CD4-positive, alpha-beta T cell treated with Interleukin-4 for 1 hour (primary cell): ENCODE measurements at places on chromosomes 3 and 15.
A peak's percentile ranks its signal among the peaks of the same experiment; 100 is the strongest.

- no peak for DNase-seq
Observed at GRCh38 chr15:68852461-68852860, 31.8 kb upstream of the ANP32A start.

GRCh38 chr3:170414202-170414663 is 4.4 kb upstream of the CLDN11 start:
- peak; percentile 51 for DNase-seq

DNA sequence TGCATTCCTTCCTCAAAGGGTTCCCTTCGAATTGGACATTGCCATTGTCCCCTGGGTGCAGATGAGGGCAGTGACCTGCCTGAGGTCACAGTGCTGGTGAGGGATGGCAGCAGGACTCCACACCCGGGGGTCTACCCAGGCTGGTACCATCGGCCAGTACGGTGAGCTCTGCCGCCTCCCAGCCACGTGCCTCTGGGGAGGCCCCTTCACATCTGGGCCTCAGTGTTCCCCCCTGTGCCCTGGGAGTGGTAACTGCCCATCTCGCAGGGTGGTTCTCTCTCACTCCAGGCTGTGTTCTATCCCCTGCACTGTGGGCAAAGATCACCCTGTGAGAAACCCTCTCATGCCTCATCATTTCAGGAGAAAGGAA is 99.4 kb upstream of the IQSEC1 start:
- DNase-seq: no peak

DNA sequence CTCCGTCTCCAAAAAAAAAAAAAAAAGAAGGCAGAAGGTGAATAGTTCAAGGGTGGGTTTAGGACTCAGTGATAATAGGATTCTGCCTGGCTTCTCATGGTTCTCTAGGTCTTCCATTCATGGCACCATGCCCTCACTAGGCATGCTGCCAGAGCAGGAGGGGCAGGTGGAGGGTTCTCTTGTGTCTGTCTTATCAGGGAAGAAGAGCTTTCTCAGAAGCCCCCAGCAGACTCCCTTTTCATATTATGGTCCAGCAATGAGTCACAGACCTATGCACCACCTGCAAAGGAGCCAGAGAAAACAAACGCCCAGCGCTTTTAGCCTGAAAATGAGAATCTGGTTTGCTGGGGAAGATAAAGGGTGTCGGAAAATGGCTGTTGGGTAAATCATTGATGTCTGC is 3.0 kb downstream of the CCR2 start:
- DNase-seq: no peak

DNA sequence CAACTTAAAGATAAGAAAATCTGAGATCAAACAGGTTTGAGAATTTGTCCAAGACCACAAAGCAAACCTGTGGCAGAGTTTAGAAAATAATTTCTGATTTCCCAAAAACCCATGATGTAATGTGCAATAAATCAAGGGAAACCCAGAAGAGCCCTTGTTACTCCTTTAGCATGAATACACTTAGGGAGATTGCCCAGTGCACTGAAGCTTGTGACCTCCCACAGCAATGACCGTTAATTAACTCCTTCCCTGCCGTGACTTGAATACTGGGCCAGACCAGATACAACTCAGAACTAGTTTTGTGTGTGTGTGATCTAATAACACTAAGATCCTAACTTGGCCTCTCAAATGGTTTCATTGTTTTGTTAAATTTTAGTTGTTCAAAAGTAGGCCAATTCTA is 2.5 kb downstream of the PRKAR2A start:
- DNase-seq: no peak

DNA sequence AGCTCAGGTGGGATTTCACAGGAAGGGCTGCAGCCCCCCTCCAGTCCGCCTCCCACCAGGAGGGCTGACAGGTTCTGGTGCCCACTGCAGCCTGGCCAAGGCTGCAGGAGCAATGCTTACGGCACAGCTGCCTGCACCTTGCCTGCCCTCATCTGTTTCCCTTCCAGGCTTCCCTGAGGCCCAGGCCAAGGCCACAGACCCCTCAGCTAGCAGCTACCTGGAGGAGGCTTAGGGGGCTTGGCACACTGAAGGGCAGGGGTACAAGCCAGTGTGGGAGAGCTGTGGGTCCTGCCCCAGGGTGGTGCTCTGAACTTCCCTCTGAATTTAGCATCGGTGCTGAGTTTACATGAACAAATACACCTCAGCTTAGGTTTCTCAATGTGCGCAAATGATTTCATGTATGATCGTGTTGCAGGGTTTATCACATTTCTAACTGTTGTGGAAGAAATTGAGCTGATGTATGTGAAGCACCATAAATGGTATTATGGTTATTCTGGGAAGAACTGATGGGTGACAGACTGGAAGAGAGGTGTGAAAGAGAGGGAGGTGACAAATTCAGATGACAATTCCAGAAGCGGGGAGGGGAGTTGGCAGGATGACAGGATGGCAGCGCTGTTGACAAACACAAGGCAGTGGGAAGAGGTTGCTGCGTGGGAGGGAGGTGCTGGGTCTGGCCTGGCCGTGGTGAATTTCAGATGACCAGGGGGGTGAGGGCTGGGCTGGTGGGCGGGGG is 6.1 kb downstream of the RHCG start:
- DNase-seq: no peak

- no peak for DNase-seq
Observed at GRCh38 chr3:17339132-17339575, 403.3 kb downstream of the TBC1D5 start.

DNA sequence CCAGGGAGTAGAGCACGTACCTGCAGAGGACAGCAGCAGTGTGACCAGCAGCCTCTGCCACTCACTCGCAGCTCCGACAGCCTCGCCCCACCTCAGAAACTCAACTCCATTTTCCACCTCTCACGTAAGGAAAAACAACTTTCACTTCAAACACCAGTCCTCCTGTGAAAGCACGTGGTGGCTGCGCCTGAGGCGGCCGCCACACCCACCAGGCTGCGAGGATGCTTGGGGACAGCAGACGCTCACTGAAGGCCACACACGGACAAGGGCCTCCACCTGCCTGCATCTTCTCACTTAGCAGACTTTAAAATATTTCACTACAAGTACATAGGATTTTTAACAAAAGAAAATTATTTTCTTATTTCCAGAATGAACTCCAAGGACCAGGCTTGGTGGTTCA is 67.9 kb downstream of the CYFIP1 start:
- no peak for DNase-seq

- no peak for DNase-seq
Observed at GRCh38 chr3:101996832-101997231, 147.5 kb downstream of the NFKBIZ start.
